ENCODE measurements at places on chromosomes 1 and 21.

DNA sequence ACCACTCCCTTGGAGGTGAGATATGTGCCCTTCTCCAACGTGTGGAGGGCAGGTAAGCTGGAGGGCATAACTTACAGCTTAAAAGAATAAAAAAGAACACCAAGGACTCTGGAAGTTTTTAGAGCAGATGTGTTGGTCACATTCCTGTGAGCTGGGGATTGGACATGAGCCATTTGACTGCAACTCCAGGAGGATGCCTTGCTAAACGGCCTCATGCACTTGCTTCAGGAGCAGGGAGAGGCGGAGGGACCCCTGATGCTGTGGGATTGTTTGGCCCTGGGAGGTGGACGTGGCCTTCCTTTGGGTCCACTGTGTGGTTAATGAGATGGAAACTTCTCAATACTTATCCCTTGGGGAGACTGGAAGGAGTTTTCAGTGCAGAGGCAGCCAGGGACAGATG, 185.6 kb downstream of the RHOU start:
- no peak for DNase-seq

- no peak for DNase-seq
Observed at GRCh38 chr1:241606544-241606943, 33.6 kb downstream of the CHML start.

- DNase-seq = peak; percentile 82
Observed at GRCh38 chr1:187203257-187203656, 374.5 kb downstream of the PLA2G4A start.

GRCh38 chr1:2106659-2107405, 56.6 kb downstream of the PRKCZ start:
- DNase-seq = no peak

- DNase-seq = peak; percentile 48
Observed at GRCh38 chr21:42198929-42199867, 19.7 kb upstream of the ABCG1 start.

DNA sequence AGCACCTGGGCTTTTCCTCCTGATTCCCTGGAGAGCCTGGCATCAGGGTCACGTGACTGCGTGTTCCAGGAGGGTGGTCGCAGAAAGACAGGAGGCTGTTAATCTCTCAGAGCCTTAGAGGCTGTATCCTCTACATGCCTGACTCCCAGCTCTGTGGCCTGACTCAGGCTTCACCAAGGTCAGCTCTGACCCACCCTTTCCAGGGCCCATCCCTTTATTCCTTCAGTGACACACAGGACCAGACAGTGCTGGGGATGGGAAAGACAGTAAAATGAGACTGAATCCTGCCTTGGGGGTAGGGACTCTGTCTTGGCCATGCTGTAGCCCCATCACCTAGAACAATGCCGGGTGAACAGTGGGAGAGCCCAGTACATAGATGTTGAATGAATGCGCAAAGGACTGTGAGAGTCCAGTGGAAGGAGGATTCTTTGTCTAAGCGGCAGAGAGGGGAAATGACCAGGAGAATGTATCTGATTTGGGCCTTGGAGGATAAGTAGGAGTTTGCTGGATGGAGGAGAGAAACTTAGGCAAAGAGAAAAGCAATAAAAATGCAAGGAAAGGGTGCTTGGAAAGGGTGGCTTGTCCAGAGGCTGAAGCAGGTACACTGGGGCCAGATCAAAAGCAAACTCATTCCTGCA, 33.0 kb downstream of the EPHX1 start:
- no peak for DNase-seq

GRCh38 chr1:162596514-162597170, 35.1 kb downstream of the UAP1 start:
- no peak for DNase-seq

DNA sequence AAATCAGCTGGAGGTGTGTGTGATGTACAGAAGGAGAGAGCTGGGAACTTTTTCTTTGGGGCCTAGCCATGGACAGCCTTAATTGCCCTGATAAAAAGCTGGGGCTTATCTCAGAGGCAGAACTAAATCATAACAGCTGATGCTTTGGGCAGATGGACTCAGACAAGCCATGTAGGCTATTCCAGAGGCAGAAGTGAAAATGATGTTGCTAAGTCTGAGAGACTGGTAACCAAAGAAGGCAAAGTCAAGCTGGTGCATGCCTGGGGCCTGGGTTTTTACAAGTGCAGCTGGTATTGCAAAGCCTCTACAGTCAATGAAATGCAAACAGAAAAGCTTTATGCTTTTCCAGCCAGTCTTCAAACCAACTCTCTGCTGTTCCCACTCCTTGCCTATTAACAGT, 39.0 kb upstream of the LMX1A start:
- no peak for DNase-seq

DNA sequence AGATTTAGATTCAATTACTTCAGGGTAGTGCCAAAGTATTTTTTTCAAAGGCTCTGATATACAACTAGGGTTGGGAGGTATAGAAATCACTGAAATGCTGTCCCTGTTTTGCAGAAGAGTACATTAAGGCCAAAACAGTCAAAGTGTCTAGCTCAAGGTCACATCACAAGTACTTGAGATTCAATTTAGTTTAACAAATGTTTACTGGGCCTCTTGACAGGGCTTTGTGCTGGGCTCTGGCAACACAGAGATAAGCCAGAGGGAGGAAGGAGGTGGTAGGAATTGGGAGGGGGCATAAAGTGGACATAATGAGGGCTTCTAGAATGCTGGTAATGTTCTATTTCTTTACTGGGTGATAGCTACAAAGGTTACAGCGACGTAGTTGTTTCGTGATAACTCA, 2.3 kb upstream of the SLC9A1 start:
- DNase-seq = no peak
